ENCODE measurements at places on chromosomes 16 and 17.
A peak's percentile ranks its signal among the peaks of the same experiment; 100 is the strongest.

DNA sequence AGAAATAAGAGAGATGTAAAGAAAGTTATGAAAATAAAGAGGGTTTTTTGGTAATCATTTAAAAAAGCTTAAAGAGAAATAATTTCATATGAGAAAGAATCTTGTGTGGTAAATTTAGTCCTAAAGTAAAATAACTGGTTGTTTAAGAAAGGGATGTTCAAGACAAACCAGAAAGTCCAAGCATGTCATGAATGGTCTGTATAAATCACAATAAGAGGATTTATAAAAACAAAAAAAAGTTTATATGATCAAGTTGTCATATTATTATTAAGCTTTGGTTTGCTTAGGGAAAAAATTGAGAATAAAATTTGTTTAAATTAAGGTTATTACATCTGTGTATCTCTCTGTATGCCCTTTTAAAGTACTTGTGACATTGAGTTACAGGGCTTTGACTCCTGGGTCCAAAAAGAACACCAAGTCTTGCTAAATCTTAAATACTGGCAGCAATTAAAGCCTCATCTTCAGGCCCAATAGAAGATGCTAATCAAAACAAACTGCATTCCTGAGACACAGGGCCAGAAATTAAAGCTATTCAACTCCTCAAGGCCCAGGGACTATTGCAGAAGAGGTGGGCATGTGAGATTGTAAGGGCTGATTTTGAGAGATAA, 15.6 kb upstream of the TRIM25 start:
- no peak for DNase-seq

GRCh38 chr16:30144917-30145316, 21.9 kb upstream of the MAPK3 start:
- no peak for DNase-seq

DNA sequence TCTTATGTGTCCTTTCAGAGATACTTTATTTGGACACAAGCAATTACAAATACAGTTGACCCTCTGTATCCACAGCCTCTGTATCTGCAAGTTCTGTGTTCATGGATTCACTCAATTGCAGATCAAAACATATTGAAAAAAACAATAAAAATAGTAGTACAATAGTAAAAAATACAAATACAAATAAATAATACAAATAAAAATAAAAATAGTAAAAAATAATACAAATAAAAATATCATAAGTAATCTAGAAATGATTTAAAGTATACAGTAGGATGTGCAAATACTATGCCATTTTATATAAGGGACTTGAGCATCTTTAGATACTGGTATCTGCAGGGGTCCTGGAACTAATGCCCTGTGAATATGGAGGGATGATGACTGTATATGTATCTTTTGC, 47.4 kb upstream of the WSB1 start:
- no peak for DNase-seq

- no peak for DNase-seq
Observed at GRCh38 chr17:12666718-12667117, 1.0 kb downstream of the MYOCD start.

DNA sequence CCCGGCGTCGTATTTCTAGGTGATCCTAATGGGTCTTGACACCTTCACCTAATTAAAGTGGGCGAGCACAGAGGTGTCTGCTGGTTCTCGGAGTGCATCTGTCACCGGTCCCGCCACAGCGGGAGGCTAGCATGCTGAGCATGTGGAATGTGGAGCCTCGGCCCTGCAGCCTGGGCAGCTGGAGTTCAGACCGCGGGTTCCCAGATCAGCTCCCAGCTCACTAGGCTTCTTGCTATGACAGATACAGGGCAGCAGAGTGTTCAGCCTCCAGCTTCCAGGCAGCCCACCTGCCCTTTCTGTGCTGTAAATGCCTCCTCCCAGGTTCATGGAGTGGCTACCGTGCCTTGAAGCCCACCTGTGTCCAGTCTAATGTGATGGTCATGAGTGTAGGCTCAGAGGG, 166.7 kb downstream of the CPPED1 start:
- no peak for DNase-seq

GRCh38 chr16:71230122-71230845, at the start of gene HYDIN:
TSS of gene HYDIN (minus strand) at chr16:71230722. CDS start at chr16:71186895, 43,827 bp downstream.
- no peak for DNase-seq

DNA sequence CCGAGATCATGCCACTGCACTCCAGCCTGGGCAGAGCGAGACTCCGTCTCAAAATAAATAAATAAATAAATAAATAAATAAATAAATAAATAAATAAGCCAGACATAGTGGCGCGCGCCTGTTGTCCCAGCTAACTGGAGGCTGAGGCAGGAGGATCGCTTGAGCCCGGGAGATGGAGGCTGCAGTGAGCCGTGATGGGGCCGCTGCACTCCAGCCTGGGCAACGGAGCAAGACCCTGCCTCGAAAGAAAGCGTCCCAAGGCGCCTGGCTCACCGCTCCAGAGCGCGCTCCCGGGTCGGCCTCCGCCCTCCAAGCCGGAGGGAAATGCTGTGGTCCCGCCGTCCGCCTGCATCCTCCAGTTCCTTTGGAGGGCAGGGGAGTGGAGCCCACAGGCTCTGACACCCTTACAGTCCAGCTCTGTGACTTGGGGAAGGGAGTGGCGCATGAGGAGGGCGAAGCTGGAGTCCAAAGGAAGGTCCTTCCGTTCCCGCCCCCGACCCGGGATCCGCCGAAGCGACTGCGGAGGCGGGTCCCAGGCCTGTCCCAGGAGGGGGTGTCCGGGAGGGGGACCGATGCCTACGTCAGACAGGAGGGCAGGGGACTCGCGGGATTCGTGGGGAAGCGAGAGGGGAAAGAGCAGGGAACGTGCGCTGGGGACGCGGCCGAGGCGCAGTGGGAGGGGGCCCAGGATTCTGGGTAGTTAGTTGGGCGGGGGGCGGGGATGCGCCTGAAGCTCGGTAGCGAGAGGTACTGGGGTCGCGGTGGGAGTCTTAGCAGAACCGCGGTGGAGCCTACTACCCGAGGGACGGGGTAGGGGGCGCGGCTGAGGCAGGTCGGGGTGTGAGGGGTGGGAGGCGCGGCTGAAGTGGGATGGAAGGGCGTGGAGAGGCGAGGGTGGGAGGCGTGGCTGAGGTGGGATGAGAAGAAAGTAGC, 8.4 kb upstream of the TRPV2 start:
- no peak for DNase-seq

DNA sequence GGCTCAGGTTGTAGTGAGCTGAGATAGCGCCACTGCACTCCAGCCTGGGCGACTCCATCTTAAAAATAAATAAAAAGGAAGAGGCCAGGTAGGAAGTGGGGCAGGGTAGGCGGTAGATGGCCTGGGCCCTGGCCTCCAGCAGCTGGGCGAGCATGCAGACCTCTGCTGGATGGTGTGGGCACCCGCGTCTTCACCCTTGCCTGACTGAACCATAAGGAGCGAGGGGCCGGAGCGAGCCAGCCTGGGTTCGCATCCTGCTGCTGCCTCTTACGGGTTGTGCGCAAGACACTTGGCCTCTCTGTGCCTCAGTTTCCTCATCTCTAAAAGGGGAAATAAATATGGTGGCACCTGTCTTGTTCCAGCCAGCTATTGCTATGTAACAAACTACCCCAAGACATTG, 146.1 kb upstream of the GSE1 start:
- no peak for DNase-seq

DNA sequence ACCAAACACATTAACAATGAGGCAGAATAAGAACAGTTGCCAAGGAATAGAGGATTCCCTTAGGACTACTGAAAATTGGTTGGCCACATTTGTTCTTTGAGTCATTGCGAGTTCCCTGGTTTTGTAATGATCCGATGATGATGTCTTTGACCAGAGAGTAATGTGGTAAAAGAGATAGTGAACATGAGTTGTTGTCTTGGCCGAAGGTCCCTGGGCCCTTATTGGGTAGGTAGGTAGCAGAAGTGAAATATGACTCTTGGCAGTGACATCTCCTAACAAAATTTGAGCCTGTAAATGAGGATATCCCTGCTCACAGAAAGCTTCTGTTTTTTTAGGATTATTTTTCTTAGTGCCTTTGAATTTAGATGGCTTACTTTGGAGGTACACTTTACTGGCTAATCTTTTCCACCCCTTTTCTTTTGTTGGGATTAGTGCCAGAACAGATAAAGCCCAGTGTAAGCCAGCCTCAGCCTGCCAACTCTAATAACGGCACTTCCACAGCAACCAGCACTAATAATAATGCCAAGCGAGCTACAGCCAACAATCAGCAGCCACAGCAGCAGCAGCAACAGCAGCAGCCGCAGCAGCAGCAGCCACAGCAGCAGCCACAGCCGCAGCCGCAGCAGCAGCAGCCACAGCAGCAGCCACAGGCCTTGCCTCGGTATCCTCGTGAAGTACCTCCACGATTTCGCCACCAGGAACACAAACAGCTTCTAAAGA, 47.2 kb downstream of the TNRC6A start:
- DNase-seq: no peak

GRCh38 chr17:62781356-62781755, 26.8 kb downstream of the MARCHF10 start:
- peak; percentile 41 for DNase-seq

DNA sequence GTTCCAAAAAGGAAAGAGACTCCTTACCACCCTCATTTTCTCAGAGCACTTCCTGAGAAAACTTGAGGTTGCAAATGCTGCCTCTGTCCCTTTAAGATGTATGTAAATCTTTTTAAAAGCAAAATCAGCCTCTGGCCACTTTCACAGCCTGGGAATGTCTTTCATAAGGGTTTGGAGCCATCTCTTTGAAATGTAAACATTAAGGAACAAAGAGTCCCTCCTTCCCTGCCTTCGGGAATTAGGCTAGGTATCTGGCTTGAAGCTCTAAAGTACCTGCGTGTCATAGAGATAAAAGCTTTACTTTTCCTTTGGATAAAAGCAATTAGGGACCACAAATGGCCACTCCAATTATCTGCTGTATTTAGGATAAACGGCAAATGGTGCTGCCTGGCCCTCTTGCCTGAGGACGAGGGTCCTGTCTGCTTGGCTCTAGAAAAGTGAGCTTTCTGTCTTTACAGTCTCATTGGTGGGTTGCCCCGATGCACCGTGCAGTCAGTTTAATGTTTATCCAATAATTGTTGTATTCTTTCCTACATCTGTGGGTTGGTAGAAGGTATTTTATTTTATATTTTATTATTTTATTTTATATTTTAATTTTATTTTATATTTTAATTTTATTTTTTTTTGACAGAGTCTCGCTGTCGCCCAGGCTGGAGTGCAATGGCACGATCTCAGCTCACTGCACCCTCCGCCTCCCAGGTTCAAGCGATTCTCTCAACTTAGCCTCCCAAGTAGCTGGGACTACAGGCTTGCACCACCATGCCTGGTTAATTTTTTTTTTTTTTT, 23.9 kb downstream of the NLRC3 start:
- DNase-seq: no peak

DNA sequence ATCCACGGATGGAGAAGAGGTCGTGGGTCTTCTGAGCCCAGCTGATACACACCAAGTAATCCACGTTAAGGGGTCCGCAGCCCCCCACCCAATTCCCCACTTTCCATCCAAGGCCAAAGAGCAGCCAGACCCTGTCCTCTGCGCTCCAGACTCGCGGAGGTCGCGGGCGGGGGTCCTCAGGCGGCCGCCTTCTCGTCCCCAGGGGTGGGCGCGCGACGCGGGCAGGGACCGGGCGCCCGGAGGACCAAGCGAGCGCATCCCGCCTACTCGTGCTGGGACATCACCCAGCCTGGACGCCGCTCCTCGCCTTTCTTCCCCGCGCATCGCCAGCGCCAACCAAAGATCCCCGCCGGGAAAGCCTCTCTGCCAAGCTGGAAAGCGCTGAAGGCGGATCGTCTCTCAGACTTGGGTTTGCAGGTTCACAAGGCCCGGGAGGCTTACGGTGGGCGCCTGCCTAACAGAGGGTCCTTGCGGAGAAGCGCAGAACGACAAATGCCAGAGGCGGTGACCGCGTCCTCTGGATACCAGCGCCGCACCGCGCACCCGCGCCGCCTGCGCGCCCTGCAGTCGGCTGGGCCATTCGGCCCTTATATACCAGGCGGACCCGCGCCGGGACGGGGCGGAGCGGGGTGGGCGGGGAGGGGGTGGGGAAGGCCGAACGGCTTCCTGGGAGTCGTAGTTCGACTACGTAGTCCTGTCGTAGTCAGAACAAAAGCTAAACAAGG, 471.6 kb downstream of the SOX9 start:
- DNase-seq: peak; percentile 37

DNA sequence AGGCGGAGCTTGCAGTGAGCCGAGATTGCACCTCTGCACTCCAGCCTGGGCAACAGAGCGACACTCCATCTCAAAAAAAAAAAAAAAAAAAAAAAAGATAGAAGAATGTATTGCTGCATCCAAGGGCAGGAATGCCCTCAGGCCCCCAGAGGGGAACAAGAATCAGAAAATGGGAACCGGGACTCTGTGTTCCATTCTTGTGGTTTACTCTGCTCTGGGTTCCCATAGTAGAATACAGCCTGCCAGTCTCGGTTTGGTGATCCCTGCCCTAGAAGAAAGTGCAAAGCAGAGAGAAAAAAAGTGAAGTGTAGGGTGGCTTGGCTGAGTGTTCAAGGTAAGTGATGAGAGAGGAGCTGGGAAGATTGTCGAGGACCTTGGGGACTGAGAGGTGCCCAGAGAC, 27.4 kb upstream of the KDM6B start:
- DNase-seq: peak; percentile 60

- DNase-seq: peak; percentile 92
Observed at GRCh38 chr17:77332981-77333685, 192.4 kb downstream of the SEC14L1 start.

DNA sequence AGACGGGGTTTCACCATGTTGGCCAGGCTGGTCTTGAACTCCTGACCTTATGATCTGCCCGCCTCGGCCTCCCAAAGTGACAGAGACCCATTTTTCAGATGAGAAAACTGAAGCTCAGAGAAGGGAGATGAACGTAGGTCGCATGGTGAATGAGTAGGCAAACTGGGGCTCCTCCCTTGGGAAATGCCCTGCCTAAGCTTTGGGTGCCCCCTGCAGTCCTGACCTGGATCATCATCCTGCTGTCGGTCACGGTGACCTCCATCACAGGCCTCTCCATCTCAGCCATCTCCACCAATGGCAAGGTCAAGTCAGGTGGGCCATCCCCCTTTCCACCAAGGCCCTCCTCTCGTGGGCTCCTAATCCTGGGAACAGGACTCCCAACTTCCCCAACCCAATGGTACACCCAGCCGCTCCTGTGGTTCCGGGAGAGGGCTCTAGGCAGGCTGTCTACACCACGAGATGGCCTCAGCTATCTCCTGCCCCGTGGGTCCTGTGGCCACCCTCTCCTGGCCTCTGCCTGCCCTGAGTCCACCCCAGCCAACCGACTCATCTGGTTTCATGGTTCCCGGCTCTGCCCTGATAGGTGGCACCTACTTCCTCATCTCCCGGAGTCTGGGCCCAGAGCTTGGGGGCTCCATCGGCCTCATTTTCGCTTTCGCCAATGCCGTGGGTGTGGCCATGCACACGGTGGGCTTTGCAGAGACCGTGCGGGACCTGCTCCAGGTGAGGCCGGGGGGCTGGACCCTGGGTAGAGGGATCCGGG, 4.7 kb downstream of the SLC12A3 start:
- peak; percentile 68 for DNase-seq

GRCh38 chr16:9965079-9965478, 217.1 kb downstream of the GRIN2A start:
- DNase-seq: no peak

- peak; percentile 42 for DNase-seq
Observed at GRCh38 chr17:63477480-63478440, 899 bp downstream of the ACE start.

- no peak for DNase-seq
Observed at GRCh38 chr16:71775949-71776348, 32.7 kb downstream of the AP1G1 start.
